ENCODE measurements at places on chromosomes 6 and 20.

- no peak for DNase-seq
Observed at GRCh38 chr6:169626649-169627048, 75.2 kb downstream of the WDR27 start.

DNA sequence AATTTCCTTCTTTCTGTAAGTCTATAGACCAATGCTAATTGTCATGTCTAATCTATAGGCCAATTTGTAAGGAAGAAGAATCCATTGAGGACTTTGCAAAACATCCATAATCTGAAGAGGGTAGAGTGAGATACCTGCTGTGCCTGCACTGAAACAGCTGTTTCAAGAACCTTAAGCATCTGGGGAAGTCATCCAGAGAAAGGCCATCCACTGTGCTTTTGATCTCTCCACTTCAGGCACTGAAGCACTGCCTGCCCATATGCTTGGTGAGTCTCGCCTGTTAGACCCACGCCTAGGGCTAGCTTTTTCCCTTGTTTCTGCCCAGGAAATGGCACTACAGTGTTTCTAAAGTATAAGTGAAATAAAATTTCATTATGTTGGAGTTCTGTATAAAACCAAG is 921.8 kb upstream of the EPHA7 start:
- no peak for DNase-seq

- DNase-seq, result no peak
Observed at GRCh38 chr6:104087765-104088164, 772.0 kb downstream of the HACE1 start.

DNA sequence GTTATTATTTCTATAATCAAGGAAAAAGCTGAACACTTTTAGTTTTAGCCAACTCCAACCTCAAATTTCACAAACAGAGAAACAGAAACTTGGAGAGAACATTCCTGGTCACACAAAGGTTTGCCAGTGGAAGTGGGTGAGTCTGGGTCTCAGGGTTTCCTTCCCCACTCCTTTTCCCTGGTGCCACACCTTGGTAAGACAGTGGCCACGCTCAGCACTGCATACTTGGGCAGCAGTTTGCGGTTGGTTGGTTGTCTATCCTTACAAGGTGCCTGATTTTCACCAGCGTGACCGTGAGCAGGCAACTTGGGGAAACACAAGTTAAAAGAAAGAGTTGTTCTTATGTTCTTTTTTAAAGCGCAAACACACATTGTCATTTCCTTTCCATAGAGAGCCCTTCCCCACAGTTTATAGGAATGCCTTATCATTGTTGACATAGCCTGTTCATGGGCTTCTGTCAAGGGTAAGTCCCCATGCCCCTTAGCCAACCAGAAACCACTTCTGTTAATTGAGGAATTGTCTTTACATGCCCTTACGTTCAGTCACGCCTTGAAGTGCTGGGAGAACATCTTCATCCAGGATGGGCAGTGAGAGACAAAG is 82.2 kb downstream of the RIN2 start:
- no peak for DNase-seq

- DNase-seq, result no peak
Observed at GRCh38 chr6:161274898-161275297, 1.0 kb upstream of the AGPAT4 start.

GRCh38 chr6:47698342-47698787 is at the start of gene ADGRF4:
TSS of gene ADGRF4 (plus strand) at chr6:47698580. CDS start at chr6:47707246, 8,666 bp downstream.
- DNase-seq, result no peak

- DNase-seq, result no peak
Observed at GRCh38 chr6:151063842-151064647, 175.7 kb upstream of the AKAP12 start.

DNA sequence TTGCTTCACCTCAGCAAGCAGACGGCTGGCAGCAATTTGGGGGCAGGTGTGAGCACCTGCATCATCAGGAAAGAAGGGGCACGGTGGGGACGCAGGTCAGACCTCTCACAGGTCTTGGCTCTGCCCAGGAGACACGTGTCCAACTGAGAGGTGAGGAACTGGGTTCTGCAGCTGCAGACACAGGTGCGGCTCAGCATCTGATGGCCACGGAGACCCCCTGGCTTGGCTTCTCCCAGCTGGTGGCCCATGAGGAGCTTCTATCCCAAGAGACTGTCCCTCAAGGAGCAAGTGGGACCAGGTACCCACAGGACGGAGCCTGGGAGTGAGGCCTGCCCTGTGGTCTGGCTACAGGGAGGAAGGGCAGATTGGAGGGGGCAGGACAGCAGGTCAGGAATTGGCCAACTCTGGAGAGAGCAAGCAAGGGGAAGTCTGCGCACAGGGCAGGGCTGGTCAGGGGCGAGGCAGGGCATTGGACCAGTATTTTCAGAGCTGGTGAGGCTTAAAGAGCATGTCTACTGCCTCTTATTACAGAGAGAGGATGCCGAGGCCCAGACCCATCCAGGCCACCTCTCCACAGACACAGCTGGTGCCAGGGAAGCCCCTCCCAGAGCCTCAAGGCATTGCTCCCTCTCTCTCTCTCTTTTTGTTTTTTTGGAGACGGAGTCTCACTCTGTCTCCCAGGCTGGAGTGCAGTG is 4.2 kb downstream of the STMN3 start:
- DNase-seq, result no peak

DNA sequence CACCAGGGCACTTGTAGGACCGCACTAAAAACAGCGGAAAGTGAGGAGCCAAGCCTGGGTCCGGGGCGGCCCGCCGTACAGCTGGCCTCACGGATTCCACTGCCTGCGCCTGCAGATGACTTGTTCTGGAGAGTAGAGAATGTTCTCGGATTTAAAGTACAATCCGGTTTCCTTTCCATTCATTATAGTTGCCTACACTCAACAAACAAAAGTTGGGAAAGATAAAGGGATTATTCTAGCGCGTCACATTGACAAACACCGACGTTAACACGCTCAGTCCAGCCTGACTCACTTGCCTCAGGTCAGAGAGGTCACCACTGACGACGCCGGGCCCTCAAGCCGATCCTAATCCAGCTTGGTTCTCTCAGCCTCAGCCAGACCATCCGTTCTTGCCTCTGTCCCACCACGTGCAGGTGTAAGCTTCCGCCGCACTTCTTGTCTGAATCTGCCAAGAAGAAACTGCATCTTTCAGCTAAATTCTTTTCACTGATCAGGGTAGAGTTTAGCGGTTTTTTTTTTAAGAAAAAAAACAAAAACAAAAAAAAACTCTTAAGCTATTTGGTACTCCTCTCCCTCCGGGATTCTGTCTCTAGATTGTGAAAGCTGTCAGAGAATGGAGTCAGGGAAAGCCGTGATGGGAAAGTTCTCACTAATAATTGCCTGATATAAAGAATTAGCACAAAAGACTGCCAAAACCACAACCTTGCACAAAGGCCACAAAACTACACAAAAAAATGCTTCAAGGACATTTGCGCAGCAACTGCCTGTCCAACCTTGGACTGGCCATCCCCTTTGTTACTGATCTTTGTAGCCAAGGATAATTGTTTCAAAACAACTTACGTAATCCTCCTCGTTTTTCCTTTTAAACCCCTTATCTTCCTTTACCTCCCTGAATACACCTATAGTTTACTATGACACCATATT is 1.1 kb upstream of the PHF10 start:
- DNase-seq, result no peak

- DNase-seq, result no peak
Observed at GRCh38 chr6:56570413-56571359, 72.0 kb downstream of the DST start.

DNA sequence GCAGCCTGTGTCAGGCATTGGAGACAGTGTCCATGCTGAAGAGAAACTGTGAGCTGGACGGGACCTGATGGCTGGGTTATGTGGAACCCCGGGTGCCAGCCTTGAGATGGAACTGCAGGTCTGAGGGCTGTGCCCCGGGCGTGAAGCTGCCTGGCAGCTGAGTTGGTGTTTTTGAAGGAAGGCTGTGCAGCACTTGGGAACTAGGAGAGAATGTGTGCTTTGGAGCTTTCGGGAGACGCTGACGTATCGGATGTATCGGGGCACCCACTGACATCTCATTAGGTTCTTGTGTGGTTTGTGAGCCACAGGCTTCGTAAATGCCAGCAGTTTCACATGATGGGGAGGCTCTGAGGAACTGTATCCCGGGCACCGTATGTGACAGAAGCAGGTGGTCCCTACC is 2.2 kb downstream of the DLGAP4 start:
- no peak for DNase-seq

DNA sequence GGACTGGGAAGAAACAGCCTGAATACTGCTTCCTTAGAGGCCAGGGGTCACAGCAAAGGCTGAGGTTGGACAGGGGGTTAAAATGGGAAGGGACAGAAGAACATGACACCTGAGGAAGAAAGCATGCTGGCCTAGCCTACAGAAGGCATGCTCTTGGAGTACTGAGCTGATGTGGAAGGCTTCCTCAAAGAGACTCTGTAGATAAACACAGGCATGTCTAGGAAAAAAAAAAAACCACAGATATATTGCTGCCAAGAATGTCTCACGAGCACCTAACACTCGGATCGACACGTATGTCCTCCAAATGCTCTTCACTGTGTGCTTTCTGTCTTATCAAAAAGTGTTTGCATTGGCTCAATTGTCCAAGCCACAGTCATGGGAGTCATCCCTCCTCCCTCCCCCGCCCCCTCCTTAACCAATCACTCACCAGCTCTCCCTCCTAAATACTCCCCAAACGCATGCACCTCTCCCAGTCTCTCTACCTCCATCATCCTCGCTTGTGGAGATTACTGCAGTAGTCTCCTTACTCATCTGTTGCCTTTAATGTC is 101.1 kb upstream of the LRFN2 start:
- no peak for DNase-seq

- no peak for DNase-seq
Observed at GRCh38 chr20:32344835-32345506, 13.2 kb upstream of the ASXL1 start.

DNA sequence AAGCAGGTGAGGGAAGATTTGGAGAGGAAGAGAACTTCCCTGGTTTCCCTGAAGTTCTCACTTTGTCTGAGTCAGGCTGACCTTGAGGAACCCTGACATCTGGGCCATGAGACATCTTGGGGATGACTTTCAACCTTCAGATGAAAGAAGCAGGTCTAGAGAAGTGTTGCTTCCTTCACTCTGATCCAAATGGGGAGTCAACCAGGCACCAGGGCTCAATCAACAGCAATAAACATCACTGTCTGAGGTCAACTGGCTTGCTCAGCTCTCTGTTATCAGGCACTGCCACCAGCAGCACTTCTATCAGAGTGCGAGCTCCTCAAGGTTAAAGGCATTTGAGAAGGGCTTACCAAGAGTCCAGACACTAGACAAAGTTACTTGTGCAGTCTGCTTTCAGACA is 6.3 kb downstream of the ACOT8 start:
- DNase-seq, result no peak

DNA sequence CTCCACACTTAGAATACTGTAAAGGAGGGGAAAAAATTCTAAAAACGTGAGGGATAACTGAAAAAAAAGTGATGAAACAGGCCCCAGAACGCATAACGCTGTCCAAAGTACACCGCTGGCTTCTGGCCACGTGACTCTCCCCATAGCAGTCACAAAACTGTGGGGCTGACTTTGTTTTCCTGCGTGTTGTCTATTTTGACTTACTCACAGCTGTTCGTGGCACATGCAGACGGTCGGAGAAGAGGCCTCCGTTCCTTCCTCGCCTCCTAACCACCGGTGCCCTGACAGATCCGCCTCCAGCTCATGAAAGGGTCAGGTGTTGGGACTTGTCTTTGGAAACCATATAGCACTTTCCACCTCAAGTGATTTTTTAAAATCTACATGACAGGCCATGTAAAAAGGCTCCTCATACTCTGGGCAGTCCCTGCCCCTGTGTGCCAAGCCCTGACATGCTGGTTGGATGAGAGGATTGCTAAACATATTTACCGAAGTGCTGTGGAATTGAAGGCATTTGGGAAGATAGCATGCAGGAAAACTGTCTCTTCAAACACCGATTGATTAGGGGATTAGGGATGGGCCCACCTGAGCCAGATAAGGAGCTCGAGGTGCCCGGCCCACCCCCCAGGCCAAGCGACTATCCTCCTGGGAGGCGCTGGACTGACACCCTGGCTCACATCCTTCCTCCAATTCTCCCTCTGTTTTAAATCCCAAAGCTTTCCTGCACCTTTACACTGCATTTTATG is 54.8 kb downstream of the DACT2 start:
- DNase-seq, result no peak

- DNase-seq, result no peak
Observed at GRCh38 chr6:13383328-13384163, 55.2 kb upstream of the TBC1D7 start.

- DNase-seq, result no peak
Observed at GRCh38 chr20:15561070-15561569, 1012.1 kb downstream of the KIF16B start.

DNA sequence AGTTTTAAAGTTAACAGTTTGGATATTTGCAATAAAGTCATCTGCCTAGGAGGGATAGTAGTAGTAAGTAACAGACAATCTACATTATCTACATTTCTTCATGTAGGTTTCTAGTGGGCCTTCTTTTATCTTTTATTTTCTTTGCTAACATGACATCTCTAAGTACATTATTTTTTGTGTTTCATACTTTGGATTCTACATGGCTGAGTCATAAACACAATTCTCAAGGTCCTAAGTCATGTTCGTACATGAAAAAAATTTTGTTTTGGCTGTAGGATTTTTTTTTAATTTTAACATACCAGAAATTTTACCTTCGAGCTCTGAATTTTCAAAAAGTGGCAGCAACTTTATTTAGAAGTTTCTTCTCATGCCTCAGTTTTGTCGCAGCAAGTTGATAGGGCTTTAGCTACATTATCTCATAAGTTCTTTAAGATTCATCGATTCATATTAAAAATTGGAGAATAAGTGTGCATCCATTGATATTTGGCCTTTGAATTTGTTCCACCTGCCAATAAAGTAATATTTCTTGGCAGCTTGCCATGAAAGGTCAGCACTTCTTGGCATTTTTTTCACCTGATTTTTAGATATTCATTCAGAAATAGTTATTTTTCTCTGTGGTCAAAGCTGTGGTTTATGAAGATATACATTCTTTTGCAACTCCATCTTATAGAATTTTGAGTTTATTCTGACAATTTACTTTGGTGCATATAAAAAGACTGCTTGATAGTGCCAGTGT is 146.2 kb downstream of the GRIK2 start:
- no peak for DNase-seq

GRCh38 chr20:36390269-36390668 is 84.1 kb downstream of the DLGAP4 start:
- DNase-seq, result no peak

DNA sequence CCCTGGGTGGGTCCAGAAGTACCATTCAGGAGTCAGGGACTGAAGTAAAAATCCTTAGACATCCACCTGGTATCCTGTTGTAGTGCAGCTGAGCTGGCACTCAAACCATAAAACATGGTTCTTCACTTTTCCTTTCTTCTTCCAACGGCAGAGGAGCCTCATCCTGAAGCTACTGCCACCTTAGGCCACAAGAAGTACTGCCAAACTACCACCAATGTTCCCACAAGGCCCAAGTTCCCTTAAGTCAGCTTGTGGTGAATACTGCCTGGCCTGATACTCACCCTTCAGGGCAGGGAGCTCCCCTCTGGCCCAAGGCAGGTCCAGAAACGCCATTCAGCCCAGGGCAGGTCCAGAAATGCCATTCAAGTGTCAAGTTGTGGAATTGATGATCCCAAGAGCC is 1053.4 kb upstream of the CITED2 start:
- DNase-seq, result no peak

DNA sequence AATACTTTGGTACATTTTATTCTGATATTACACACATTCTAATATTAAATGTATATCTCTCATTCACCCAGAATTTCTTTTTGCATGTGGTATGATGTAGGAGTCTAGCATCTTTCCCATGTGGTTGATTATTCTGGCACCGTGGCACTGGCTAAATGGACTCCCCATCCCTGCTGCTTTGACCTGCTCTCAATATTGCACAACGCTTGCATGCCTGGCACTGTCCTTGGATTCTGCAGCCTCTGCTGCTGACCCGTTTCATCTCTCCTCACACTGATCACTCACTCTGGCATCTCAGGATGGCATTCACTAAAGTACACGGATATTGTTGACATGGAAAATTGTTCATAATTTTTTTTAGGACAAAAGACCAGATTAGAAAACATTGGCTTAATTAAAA is 11.5 kb upstream of the DACT2 start:
- DNase-seq, result no peak
